Left lobe of liver (tissue), 2 donors: ENCODE measurements at places on chromosomes 2 and 18.

DNA sequence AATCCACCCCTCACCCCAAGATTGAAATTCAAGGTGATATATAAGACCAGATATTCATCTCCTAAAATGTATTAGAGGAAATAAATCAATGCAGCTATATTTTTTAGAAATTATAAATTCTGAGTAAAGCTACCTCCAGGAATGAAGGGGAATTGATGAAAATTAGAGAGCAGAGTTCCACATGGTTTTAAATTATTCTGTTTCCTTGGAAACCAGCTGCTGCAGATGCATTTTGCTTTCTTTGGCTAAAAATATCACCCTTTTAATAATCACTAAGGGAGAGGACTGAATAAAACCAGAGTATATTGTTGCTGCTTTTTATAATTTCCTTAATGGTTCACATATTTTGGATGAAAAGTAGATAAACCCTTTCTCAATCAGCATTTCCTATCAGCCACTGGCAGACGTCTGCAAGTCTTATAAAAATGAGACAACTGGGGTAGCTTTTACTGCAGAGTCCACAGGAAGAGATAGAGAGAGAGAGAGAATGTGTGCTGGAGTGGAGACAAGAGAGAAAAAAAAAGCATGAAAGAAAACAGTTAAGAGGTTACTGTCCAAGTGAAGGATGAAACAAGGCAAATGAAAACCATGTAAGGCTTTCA lies 2.0 kb downstream of the CSRNP3 start:
- DNase-seq, result no peak

DNA sequence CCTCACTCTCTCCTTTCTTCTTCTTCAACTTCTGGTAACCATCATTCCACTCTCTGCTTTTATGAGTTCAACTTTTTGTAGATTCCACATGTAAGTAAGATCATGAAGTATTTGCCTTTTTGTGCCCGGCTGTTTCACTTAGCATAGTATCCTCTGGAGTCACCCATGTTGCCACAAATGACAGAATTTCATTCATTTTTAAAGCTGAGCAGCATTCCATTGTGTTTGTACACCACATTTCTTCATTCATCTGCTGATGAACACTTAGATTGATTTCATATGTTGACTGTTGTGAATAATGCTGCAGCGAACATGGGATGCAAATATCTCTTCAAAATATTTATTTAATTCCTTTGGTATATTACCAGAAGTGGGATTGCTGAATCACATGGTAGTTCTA lies 133.6 kb upstream of the ERBB4 start:
- DNase-seq, result no peak

DNA sequence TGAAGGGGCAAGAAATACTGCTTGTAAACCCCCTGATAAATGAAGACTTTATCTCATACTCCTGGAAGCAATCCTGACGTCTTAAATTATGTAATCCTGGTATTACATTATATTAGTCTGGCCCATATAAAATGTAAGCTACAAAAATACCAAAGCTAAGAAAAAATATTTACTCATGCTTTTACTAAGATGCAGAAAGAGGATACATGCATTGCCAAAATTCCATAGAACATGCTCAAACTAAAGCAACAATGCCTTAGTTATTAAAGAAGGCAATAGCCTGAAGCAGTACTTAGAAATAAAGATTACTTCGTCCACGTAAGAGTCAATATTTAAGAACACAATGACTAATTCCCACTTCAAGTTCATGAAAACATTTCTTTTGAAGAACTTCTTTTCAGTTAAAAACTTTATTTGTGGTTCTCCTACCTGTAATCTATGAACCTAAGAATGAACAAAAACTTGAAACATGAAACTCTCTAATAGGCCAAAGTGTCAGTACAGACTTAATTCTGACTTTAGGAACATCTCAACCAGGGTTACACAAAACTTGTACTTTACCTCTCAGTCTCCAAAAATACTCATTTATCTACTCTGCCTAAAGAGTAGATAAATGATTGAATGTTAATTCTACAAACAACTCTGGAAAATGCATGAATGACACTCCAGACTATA lies 117.3 kb downstream of the THADA start:
- no peak for DNase-seq

GRCh38 chr2:169767243-169767888 lies 31.3 kb upstream of the SSB start:
- peak; percentile 57 for DNase-seq

DNA sequence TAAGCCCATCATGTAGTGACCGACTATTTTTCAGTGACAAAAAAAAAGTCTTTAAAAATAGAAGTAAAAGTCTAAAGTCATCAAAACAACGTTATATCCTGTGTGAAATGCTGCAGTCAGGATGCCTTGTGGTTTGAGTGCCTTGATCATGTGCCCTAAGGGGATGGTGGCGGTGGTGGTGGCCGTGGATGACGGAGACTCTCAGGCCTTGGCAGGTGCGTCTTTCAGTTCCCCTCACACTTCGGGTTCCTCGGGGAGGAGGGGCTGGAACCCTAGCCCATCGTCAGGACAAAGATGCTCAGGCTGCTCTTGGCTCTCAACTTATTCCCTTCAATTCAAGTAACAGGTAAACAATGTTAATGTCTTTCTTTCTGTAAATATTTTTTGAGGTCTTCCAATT lies at the start of gene CD28:
TSS of gene CD28 (plus strand) at position 237 of the 400 bp plus-strand sequence. CDS start at position 295, 58 bp downstream.
- DNase-seq, result no peak

- DNase-seq, result no peak
Observed at GRCh38 chr2:217788669-217789002, 214.2 kb downstream of the TNS1 start.

DNA sequence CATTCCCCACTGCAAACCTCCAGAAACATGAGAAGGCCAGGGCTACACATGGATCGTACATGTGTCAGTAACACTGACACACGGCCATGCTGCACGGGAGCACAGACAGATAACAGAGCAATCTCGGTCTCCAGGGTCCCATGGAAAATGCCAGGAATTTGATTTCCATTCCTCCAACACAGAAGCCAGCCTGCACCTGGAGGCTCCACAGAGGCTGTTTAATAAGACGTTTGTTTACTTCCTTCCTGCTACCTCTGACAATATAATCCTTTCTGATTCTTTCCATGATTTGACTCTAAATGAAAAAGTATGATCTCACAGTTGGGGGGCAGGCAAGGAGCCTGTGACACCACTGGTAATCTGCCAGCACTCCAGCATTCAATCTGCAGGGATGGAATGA lies 210.9 kb upstream of the DDX18 start:
- DNase-seq, result no peak

GRCh38 chr2:154455866-154456265 lies 242.6 kb upstream of the KCNJ3 start:
- no peak for DNase-seq

- DNase-seq, result no peak
Observed at GRCh38 chr2:186309901-186310300, 176.2 kb upstream of the ZC3H15 start.

- no peak for DNase-seq
Observed at GRCh38 chr2:98058191-98058975, 28.6 kb upstream of the VWA3B start.

GRCh38 chr2:210873631-210874030 lies 317.2 kb downstream of the CPS1 start:
- no peak for DNase-seq

DNA sequence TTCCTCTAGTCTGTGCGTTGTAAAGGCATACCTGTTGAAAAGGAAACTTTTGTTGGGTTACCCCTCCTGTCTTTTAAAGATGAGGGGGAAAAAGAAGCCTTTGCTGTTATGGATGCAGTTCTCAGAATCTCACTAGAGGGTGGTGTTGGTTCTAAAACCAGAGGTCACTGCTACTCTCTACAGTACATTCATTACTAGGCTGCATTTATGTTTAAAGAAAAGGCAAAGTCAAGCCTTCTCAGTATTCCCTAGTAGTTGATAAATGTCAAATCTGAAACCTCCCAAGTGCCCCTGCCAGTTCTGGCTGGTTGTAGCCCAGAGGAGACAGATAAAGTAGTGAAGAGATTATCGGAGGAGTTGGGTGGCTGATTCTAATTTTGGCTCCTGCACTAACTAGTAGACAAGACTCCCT lies 1.4 kb upstream of the PLCL1 start:
- DNase-seq, result no peak

DNA sequence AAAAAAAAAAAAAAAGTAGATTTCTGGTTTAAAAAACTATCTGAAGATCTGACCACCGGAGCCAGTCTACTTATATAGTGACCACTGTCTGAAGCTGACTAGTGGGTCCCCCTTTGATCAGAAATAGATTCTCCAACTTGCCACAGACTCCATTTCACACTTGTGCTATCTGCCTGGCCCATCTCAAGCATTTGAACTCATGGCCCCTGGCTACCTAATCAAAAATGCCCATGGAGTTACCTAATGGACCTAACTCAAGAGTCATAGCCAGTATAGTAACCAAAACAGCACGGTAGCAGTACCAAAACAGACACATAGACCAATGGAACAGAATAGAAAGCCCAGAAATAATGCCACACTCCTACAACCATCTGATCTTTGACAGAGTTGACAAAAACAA lies 17.0 kb upstream of the ATL2 start:
- no peak for DNase-seq

DNA sequence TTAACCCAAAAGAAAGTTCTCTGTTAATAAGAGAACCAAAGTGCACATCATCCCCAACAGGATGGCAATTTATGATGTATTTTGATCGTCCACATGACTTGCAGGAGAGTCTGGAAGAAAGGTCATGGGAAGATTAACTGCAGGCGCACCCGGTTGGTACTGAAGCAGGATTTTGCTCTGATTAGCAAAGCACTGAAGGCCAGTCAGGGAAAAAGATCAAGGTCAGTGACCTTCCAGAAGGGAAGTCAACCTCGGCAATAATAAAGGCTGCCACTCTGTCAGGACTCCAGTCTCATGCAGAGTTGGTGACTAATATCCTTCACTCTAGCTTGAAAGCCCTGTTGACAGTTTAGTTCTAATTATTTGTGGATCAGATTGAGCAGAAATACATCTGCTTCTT lies 432.7 kb upstream of the RAB12 start:
- no peak for DNase-seq

DNA sequence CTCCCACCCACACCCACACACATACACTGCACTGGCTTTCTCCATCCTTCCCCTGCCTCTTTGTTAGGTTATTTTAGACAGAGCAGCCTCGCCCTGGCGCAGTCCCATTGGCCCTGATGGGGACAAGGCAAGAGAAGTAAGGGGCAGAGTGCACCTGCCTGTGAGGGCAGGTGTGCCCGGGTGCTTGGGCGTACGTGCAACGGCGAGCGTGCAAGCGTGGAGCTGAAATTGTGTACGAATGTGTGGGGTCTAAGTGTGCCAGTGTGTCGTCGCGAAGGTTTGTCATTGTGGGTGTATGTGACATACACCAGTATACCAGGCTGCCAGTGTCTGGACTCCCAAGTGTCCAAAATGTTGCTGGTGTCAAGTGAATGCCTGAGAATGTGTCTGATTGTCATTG lies 544 bp downstream of the LRATD1 start:
- no peak for DNase-seq

- no peak for DNase-seq
Observed at GRCh38 chr2:10172033-10172871, 49.7 kb downstream of the RRM2 start.

DNA sequence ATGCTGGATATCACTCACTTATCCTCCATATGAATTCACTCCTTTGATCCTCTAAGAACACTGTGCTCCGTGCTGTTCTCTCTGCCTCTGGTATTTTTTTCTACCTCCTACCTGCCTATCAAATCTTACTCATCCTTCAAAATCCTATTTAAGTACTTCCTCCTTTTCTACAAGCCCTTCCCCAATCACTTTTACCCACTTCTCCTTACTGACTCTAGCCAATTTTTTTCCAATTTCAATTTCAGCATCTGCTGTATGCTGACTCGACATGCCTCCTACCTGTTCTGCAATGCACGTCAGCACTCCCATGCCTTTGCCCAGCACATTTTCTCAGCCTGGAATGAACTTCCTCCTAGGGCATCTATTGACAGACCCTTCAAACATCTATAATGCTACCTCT lies 37.3 kb upstream of the LNPK start:
- DNase-seq, result no peak

DNA sequence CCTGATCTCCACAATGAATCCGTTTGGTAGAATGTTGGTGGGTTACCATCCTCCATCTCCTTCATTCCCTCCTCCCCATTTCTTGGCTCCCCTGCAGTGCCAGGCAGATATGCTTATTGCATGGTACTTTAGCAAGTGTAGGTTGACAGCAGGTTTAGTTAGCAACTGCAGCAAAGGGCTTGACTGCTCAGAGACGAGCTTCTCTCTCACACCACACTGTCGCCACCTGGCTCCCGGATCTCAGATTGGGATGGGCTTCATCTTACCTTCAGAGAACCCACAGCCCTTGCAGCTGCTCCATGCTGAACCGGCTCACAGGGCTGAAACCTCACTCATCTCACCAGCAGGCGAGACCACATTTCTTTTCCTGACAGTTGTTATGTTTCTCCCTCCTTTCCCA lies 88.8 kb downstream of the VWA3B start:
- DNase-seq, result no peak

DNA sequence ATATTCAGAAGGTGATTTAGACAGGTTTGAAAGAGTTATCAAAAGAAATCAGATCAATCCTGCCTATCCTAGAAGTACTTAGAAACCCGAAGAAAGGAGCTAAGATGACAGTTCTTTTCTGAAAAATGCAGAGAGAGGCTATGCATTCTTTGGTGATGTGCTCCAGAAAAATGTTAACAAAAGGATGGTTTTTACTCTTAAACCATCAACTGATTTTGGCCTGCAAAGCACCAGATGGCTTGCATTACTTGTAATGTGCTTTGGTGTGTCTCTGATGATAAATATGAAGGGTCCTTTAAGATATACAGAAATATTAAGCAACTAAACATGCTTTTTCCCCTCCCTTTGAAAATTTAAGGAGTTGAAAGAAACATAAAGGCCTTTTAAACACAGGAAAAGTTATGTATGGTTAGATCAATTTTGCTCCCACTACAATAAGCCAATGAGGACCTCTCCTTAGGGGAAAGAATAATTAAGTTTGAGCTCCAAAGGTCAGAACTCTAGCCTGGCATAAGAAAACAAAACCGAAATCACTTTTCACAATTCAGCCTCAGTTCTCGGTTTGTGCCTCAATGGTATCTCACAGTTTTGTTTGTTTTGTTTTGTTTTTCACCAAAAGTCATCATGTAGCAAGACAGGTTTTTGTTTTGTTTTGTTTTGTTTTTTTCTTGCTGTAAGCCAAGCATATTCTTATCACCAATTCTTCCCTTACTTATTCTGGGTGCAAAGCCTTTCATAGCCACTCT lies 302.4 kb upstream of the NT5C1B start:
- DNase-seq, result no peak

DNA sequence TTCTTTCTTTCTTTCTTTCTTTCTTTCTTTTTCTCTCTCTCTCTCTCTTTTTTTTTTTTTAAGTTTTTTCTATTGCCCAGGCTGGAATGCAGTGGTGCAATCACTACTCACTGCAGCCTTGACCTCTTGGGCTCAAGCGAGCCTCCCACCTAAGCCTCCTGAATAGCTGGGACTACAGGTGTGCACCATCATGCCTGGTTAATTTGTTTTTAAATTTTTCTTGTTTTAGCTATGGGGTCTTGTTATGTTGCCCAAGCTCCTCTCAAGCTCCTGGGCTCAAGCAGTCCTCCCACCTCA lies 19.4 kb upstream of the CCDC88A start:
- no peak for DNase-seq

DNA sequence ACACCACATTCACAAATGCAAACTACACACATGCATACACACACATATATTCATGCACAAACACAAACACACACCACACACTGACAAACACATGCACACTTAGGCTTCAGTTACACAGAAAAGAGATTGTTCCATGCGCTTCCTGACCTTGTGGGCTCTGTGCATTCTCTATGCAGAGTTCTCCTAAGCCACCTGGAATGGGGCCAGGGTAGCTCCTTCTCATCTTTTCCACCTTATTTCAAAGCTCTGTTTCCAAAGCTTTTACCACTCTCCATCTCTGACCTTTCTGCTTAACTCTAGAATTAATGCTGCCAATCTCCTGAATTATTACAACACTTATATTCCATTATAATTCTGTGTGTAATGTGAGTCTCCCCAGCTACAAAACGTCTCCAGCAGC lies 522.3 kb upstream of the MYT1L start:
- DNase-seq, result no peak
